ENCODE measurements at places on chromosomes 12 and 14.

DNA sequence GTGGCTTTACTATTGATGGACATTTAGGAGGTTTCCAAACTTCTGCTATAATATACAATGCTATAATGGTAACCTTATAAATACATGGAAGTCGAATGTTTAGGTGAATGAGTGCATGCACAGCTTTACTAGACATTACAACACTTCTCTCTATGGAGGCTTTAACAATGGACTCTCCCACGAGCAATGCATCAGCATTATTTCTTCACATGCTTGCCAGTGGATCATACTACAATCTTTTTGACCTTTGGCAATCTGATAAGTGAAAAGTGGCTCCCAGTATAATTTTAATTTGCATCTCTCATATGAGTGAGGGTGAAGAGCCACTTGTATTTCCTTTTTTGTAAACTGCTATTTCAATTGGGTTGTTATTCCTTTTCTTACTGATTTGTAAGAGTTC is 18.2 kb downstream of the RDH12 start:
- DNase-seq: no peak

GRCh38 chr12:55673638-55674037 is 34.1 kb downstream of the ITGA7 start:
- DNase-seq: no peak

- DNase-seq: no peak
Measured at GRCh38 chr14:81390696-81391095, 9.4 kb downstream of the STON2 start.

- no peak for DNase-seq
Measured at GRCh38 chr14:78829274-78829673, 659.1 kb downstream of the NRXN3 start.

- DNase-seq: no peak
Measured at GRCh38 chr14:76675046-76675445, 86.2 kb upstream of the VASH1 start.
